ENCODE measurements at places on chromosomes 4 and X.

GRCh38 chr4:18242919-18243693, 221.6 kb upstream of the LCORL start:
- no peak for DNase-seq

- no peak for DNase-seq
Observed at GRCh38 chr4:188041721-188042120, 46.1 kb downstream of the ZFP42 start.

DNA sequence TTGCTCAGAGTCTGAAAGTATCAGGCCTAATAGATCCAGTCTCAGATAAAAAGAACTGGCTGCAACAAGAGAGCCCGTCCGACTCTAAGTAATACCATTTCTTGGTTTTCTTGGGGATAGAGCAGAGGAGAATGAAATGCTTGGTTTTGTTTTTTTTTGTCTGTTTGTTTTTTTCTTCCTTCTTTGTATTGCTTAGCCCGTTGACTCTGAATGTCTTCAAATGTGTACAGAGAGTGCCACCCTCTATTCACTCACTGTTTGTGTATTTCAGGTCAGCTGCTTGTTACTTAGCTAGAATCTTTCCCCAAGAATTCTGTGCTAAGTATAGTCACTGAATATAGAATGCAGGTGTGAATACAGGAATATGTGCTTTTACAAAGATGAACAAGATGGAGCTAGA, 5.7 kb upstream of the TMEM156 start:
- no peak for DNase-seq

DNA sequence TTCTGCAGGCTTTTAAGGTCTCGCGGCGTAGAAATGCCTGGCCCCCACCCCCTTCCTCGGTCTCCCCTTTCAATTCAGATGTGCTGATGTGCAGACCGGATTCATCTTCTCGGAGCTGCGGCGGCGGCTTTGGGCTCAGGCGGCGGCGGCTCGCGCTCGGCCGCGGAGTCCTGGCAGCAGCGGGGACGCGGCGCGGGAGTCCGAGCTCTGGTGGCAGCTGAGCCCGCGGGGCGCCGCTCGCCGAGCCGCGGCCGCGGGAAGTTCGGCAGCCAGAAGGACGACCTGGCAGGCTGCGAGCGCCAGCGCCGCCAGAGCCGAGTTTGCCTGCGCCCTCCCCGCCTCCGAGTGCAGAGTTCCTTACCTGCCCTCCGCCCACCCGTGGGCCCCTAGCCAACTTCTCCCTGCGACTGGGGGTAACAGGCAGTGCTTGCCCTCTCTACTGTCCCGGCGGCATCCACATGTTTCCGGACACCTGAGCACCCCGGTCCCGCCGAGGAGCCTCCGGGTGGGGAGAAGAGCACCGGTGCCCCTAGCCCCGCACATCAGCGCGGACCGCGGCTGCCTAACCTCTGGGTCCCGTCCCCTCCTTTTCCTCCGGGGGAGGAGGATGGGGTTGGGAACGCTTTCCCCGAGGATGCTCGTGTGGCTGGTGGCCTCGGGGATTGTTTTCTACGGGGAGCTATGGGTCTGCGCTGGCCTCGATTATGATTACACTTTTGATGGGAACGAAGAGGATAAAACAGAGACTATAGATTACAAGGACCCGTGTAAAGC, 448 bp downstream of the TLL1 start:
- peak; percentile 16 for DNase-seq

DNA sequence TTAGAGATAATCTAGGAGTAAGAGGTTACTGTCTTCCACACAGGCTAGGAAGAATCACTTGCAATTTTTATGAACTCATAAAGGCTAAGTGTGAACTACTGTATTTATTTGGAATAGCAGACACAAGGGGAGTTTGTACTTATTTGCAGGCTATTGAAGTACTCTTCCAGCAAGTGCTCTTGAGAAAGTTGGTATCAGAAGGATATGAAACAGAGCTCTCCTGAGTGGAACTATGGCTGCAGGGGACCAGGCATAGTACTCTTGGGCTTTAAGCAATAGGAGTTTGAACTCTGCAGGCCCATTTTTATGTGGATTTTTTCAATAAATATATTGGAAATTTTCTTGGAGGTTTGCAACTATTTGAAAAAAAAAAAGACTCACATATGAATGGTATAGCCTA, 756.3 kb upstream of the ATOH1 start:
- DNase-seq = no peak

GRCh38 chrX:41275661-41276609, 58.0 kb upstream of the DDX3X start:
- peak; percentile 44 for DNase-seq

GRCh38 chr4:53852343-53852742, 212.1 kb downstream of the CHIC2 start:
- peak; percentile 72 for DNase-seq

- no peak for DNase-seq
Observed at GRCh38 chrX:13029637-13029886, 14.9 kb downstream of the FAM9C start.

Data from iris pigment epithelial cell (primary cell).